ENCODE measurements at places on chromosomes 2 and 18.
A peak's percentile ranks its signal among the peaks of the same experiment; 100 is the strongest.

GRCh38 chr2:172038604-172039003 lies 38.9 kb downstream of the METAP1D start:
- no peak for DNase-seq

GRCh38 chr2:162092658-162093556 lies 18.9 kb upstream of the DPP4 start:
- DNase-seq: no peak

DNA sequence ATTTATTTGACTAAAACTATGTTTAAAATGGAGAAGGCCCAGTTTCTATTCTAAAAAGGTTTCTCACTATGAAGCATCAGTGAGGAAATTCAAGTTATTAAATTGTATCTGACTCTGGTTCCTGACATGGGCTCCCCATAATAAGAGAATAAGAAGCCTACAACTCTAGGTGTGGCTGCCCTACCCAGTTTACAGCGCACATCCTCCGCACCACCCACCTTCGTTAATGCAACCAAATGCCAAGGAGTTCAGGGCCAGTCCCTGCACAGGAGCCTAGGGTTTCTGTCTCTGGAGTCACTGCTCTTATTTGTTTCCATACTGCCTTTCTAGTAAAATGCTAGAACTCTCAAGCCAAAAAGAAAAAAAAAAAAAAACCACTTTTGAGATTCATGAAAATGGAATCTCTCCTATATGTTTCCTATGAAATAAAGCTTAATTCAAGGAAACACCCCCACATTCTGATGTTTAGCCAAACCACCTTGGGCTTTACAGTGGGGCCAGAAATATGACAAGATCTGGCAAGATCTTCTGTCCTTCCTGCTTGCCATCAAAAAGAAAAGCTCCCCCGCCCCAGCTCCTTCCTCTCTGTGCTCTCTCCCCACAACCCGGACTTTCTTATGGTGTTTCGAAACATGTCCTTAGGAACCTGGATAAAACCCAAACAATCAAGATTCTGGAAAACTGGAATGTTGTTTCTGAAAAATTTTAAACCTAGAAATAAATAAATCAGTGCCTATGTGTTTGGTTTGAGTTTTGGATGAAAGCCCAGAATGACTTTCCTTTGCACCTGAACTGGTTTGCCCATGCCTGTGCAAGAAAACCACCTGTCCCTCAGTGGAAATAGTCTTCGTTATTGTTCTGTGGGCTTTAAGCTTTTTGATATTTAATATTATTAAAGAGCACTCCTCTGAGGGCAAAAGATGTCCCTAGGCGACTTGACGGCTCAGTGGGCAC lies 136.7 kb downstream of the SP3 start:
- no peak for DNase-seq

DNA sequence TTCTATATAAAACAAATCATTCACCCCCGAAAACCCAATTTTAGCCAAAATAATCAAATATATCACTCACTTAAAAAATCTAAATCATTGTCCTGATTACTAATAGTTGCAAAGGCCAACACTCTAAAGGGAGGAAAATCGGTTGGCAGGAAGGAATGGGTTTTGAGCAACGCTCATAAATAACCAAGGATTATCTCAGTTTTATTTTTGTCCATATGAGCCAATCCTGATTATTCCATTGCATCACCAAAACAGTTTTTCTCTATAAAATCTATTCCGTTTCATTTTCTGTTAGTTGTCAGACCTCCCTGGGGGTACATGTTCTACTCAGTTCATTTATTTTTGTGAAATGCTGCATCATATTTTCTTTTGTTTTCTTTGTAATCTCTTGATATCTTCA lies 174.1 kb downstream of the LRATD1 start:
- no peak for DNase-seq

GRCh38 chr2:113089916-113090315 lies 22.1 kb downstream of the IL1F10 start:
- DNase-seq: no peak

GRCh38 chr2:222693837-222694236 lies 22.4 kb downstream of the MOGAT1 start:
- DNase-seq: no peak

- no peak for DNase-seq
These were observed 18.6 kb upstream of the ACOXL start for GRCh38 chr2:110713513-110714362.

- DNase-seq: no peak
These were observed 18.0 kb downstream of the LBH start for GRCh38 chr2:30249354-30249753.

DNA sequence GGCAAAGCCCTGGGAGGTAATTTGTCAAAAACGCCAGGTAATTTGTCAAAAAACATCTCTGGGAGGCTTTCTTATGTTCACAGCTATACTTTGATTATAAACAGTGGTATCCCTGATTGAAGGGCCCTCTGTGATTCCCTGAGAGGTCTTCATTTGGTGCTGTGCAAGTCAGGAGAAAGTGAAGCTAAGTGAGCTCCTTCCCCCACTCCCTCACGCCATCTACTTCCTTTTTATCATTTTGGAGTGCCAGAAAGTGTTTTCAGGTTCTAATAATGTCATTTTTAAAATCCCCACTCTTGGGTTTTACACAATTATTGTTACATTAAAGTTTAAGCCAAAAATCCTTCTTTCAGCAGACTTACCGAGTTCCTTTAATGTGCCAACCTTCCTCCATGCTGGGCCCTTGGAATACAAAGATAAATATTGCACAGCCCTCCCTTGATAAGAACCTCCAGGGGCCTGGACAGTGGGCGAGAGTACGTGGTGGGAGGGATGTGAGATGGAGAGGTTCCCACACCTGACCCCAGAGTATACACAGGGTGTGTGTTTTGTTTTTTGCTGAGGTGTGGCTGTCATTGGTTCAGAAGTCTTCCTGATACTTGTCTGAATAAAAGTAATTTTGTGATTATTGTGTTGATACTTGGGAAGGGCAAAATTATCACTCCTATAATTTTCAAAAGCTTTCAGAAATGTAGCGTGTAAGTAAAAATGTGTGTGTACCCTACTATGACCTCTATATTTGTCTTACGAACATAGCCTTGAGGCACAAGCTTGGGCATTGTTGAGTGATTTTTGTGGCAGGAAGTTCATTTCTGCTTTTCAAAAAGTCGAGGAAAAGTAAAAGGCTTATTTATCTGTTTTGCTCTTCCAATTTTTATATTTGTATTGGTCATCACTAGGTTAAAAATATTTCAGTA lies 8.2 kb downstream of the MAPRE2 start:
- DNase-seq: no peak

- no peak for DNase-seq
These were observed 15.8 kb downstream of the ZNF514 start for GRCh38 chr2:95143838-95144237.

DNA sequence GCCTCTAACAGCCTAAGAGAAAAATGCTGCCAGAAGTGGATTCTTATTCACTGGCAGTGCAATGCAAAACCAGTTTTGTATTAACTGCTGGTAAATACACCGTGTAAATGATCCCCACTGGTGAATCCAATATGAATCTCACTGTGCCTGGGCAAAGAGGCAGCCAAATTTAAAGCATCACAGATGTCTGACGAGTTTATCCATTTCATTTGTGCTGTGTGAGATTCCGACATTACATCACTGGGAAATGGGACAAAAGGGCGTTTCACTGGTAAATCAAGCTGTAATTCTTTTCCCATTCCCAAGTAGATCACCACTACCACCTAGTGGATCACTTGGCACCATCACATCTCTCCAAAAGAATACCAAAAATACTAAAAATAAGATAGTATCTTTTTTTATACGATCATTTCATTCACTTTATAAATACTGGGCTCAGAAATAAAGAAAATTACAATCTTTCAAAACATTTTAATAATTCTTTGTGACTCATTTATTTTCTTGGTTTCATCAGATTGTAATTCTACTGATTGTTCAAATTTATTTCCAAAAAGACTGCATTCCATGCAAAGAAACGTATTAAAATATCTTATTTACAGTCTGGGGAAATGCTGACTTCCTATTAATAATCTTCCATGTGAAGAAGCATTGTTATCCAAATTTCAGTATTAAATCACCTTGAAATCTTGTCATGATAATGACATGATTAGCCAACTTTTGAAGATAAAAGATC lies 125.6 kb downstream of the GRB14 start:
- DNase-seq: no peak

- no peak for DNase-seq
These were observed 4.9 kb upstream of the MAT2A start for GRCh38 chr2:85534099-85534498.

DNA sequence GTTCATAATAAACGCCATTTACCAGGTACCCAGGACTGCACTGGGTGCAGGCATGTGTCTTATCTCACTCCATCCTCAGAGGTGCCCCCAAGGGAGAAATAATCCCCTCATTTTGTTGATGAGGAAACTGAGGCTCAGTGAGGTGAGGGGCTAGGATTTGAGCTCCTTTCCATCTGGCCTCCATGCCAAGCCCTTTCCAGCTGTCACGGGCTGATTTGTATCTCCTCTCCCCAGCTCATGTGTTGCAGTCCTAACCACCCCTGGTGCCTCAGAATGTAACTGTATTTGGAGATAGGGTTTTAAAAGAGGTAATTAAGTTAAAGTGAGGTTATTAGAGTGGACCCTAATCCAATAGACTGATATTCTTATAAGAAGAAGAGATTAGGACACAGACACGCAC lies 137.3 kb downstream of the MYCN start:
- DNase-seq: no peak

GRCh38 chr2:238294393-238295143 lies 6.2 kb upstream of the PER2 start:
- no peak for DNase-seq

GRCh38 chr2:146651361-146651760 lies 1193.5 kb upstream of the ACVR2A start:
- DNase-seq: no peak

GRCh38 chr18:79684283-79684631 lies 4.7 kb downstream of the CTDP1 start:
- DNase-seq: no peak

DNA sequence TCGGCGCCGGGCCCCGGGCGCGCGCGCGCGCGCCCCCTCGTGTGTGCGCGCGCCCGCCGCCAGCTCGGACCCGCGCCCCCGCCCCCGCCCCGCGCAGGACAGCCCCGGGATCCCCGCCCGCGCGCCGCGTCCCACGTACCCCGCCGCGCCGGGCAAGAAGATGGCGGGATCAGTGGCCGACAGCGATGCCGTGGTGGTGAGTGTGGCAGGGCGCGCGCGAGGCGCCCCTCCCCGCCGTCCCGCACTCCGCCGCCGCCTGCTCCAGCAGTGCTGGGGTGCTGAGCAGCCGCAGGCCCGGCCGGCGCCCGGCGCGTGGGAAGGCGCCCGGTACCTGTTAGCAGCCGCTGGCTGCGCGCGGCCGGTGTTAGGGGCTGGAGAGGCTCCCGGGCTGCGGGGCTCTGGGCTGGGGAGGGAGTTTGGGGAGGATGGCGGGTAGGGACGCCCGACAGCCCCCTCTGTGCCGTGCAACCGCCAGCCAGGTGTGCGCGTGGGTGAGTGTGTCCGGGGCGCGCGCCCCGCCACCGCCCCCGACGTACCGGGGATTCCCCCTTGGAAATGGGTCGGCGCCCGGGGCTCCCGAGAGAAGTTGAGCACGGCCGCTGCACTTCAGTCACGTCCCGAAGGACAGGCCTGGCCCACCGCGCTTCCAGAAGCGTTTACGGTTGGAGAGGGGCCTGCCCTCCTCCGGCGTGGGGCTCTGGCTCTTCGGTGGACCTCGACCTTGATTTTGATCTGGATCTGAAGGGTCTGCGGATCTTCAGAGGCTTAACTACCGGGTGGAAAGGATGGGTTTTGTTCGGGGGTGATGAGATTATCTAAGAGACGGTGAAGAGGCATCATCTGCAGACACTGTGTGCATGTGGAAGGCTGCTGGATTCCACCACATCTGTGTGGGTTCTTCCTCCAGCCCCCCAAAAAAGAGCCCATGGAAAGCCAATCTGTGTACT lies 697 bp downstream of the LGALSL start:
- peak; percentile 53 for DNase-seq

GRCh38 chr2:108922141-108922915 lies 66.7 kb downstream of the EDAR start:
- DNase-seq: no peak

- DNase-seq: no peak
These were observed 481.9 kb downstream of the TMX3 start for GRCh38 chr18:68233018-68233417.

DNA sequence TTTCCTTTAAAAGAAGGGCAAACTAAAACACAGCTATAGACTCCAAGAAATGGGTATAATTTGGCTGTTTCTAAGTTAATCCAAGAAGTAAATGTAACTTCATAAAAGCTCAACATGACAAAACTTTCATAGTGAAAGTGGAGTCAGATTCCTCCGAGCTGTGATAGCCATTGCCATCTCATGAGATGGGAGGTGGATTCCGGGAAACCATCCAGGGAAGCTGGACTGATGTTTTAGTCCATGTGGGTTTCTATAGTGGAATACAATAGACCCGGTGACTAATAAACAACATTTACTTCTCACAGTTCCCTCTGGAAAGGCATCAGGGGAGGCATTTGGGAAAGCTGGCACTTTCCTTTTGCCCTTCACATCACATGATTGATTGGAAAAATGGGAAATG lies 10.0 kb upstream of the LAPTM4A start:
- DNase-seq: no peak

GRCh38 chr2:163553601-163554000 lies 182.2 kb downstream of the FIGN start:
- no peak for DNase-seq

DNA sequence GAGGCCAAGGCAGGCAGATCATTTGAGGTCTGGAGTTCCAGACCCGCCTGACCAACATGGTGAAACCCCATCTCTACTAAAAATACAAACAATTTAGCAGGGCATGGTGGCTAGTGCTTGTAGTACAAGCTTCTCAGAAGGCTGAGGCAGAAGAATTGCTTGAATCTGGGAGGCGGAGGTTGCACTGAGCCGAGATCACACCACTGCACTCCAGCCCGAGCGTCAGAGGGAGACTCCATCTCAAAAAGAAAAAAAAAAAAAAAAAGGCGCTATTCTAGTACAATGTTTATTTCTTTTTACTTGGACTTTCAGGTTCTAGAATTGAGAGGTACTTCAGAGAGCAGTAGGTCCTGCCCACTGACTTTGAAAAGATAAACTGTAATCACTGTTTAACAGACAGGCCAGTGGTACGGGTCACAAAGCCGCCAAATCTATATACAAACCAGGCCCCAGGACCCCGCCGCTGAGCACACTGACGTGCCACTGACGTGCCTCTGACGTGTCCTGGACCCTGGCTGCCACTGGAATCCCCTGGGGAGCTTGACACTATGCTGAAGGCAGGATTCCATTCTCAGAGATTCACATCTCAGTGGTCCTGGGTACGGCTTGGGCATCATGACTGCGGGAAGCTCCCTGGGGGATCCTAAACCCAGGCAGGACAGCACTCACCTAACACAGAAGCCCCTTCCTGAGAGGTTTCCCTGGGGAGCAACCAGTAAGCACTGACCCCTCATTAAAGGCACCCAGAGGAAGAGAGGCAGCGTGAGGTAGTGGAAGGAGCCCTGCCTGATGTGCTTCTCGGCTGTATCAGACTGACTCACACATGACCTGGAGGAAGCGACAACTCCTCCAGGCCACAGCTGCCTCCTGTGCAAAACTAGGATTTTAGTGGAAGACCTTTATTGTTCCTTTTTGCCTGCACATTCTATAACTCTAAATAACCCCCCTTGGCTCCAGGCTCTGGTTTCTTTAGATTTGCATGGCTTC lies 197.8 kb upstream of the MEIS1 start:
- DNase-seq: no peak
